ENCODE measurements at places on chromosomes 3 and 15.

GRCh38 chr3:193780810-193781478 lies 187.9 kb downstream of the OPA1 start:
- peak; percentile 79 for DNase-seq

DNA sequence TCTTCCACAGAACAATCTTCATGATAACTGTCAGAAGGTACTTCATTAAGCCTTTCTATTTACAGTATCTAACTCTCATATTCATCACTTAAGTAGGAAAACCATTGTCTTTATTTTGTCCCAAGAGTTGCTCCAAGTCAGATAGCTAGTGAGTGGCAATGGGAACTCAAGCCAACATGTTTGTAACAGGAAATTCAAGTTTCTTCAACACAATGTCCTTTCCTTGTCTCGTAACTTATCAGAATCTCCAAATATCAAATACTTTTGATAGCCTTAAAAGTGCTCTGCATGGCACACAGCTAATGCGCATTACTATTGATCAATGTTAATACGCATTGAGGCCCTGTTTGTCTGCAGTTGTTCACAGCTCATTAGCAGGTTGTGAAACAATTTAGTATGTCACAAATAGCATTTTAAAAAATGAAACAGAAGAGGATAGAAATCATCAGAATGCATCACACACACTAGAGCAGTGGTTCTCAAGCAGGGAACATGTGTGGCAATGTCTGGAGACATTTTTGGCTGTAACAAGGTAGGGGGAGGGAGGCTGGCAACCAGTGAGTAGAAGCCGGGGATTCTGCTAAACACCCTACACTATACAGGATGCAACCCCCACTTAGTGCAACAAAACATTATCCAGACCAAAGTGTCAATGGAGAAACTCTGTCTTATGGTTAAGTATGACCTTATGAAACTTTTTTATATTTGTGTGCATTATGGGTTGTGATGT lies 27.5 kb downstream of the BTLA start:
- no peak for DNase-seq

GRCh38 chr3:184952671-184953070 lies 140.7 kb downstream of the VPS8 start:
- DNase-seq: no peak

GRCh38 chr15:22878103-22878502 lies 39.6 kb downstream of the NIPA2 start:
- no peak for DNase-seq

- DNase-seq: no peak
Observed at GRCh38 chr3:6281662-6282061, 579.3 kb upstream of the GRM7 start.

- no peak for DNase-seq
Observed at GRCh38 chr3:180189310-180189648, 152.5 kb upstream of the PEX5L start.

GRCh38 chr3:186151077-186151971 lies 42.4 kb upstream of the ETV5 start:
- DNase-seq: no peak

DNA sequence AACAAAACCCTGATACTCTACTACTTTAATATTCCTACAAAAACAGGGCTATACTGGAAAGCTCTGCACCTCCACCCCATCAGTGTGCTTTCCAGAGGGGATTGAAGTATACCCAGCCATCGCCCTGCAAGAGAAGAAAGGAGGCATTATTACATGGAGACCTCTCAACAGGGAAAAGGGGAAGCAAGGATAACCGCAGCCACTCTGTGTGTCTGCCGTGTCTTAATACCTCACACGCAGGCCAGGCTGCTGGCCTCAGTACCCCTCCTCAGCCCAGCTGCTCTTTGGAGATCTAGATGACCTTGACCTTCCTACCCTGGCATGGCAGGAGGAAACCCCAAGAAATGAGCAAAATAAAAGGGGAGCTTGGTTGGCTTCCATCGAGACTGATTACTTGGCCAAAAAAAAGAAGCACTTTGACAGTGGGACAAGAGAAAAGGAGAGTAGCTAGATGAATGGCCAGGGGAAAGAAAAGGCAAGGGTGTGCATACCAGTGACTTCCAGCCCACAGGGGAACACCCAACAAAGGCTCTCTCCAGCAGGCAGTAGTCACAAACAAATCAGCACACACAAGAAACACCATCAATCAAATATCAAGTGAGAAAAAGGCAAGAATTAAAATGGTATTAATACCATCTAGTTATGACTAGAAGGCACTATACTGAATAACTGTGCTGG lies 129.4 kb downstream of the STT3B start:
- DNase-seq: no peak

DNA sequence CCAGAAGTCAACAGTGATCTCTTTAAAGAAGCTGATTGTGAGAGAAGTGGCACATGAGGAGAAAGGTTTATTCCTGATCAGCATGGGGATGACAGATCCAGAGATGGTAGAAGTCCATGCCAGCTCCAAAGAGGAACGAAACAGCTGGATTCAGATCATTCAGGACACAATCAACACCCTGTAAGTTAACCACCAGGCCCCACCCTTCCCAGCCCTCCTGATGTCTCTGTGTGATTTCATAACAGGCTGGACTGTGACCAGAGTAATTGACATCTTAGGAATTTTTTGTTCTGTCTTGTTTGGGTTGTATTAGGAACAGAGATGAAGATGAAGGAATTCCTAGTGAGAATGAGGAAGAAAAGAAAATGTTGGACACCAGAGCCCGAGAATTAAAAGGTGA lies 67.7 kb downstream of the KLHL25 start:
- DNase-seq: no peak
